Common myeloid progenitor, CD34-positive (primary cell): ENCODE measurements at places on chromosomes 11 and 22.

DNA sequence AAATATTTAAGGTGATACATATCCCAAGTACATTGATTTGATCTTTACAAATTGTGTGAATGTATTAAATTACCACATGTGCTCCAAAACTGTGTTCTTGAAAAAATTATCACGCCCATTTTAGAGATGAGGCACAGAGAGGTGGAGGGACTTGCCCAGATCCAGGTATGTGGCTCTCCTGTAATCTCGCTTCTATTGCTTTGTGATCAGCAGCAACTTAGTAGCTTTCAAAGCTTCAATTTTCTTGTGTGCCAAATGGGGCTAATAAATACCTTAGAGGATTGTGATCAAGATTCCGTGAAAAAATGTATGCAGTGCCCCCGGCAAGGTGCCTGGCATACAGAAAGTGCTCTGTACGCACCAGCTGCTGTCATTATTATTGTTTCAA, 18.0 kb downstream of the PTPRJ start:
- DNase-seq, result no peak

- DNase-seq, result no peak
Observed at GRCh38 chr11:110716361-110716760, 4.1 kb upstream of the ARHGAP20 start.

DNA sequence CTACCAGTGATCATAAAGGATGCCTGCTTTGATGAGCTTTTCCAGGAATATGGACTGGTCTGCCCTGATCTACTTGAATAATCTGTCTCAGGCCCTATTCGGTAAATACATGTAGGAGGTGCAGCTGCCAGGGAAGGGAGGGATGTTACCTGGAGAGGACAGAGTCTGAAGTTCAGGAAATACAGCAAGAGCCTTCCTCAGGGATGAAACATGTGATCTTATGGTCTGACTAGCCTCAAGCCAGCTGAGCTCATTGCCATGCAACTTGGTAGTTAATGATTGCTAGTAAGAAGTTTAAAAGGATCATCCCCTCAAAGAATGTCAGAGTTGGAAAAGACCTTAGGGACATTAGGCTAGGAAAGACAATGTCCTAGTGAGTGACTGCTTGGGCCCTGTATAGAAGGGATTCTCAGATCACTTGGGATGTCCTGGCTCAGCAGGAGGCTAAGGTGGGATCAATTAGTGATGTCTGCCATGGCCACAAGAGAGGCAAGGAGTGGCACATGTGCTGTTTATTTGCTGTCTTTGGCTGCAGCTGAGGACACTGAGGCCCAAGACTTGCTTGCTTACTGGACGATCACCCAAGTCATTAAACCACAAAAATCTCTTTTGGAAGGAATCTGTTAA, 18.5 kb downstream of the PTPRJ start:
- DNase-seq, result no peak

GRCh38 chr11:27416568-27417176, 53.7 kb upstream of the CCDC34 start:
- DNase-seq, result no peak

DNA sequence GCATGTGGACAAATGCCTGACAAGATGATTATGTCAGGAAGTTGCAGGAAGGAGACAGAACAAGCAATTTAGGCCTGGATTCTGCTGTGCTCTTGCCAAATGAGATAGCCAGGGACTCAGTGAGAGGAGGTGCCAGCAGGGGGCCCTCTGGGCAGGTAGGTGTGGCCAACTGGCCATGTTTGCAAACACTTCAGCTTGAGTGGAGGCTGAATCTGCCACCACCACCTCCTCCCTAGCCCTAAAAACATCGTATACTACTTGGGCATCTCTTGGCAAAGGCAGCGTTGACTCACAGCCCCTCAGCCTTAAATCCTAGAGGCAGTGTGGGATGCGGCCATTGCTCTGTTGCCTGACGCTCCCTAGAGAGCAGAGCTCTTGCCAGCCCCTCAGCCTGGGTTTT, 95.1 kb upstream of the PLET1 start:
- DNase-seq, result no peak

DNA sequence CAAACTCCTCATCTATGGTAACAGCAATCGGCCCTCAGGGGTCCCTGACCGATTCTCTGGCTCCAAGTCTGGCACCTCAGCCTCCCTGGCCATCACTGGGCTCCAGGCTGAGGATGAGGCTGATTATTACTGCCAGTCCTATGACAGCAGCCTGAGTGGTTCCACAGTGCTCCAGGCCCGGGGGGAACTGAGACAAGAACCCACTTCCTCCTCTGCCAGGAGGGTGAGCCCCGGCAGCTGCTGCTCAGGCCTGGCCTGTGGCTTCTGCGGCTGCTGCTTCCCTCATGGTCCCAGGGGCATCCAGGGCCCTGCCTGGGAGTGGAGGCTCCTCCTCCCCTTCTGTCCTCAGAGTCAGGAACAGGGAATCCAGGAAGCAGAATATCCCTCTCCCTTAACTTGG, 98.4 kb downstream of the ZNF280B start:
- peak; percentile 77 for DNase-seq

DNA sequence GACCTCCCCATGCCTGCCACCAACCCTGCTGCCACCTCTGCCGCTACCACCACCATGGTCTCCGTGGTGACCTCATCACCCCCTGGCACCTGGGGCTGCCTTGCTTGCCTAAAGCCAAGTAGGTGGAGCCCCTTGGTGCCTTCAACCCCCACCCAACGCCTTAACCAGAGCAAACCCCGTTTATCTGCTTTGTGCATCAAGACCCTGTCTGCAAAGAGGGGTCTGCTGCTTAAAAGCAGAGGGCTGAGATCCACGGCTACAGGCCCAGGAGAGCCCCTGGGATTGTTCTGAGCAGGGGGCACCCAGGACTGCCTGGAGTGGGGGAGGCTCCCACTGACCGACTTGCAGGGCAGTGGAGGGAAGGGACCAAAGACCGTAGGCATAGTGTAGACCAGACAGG, 4.9 kb upstream of the PPIL2 start:
- DNase-seq, result no peak

DNA sequence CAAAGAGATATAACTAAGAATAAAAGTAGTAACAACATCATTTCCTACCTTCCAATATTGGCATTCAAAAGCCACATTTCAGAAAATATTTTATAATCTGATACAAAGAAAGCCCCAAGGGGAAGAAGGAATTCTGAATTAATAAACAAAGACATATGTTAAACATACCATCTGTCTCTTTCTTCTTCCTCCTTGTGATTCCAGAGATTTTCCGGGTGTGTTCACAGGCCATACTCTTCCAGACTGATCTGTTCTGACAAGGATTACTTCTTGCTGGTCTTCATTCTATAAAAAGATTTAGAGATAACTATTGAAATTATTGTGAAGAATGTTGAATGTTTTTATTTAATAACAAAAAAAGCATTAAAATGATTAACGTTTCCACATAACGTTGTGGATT, 65.0 kb downstream of the CWF19L2 start:
- DNase-seq, result no peak

GRCh38 chr11:66488957-66489356, 8.7 kb downstream of the DPP3 start:
- no peak for DNase-seq

DNA sequence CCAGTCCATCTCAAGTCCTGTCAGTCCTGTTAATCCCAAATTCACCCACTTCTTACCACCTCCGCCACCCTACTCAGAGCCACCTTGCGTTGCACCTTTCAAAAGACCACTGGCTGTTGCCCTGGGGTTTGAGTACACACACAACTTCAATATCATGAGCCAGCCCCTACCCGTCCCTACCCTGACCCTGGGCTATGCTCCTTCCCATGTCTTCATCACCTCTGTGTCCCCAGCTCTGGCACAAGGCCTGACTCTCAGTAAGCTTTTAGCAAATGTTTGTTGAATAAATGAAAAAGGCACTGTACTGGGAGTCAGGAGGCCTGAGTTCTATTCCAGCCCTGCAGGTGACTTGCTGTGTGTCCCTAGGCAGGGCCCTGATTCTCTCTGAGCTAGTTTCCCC, 26.5 kb downstream of the OTOG start:
- DNase-seq, result no peak

- no peak for DNase-seq
Observed at GRCh38 chr11:130118636-130119387, 40.8 kb upstream of the ST14 start.

DNA sequence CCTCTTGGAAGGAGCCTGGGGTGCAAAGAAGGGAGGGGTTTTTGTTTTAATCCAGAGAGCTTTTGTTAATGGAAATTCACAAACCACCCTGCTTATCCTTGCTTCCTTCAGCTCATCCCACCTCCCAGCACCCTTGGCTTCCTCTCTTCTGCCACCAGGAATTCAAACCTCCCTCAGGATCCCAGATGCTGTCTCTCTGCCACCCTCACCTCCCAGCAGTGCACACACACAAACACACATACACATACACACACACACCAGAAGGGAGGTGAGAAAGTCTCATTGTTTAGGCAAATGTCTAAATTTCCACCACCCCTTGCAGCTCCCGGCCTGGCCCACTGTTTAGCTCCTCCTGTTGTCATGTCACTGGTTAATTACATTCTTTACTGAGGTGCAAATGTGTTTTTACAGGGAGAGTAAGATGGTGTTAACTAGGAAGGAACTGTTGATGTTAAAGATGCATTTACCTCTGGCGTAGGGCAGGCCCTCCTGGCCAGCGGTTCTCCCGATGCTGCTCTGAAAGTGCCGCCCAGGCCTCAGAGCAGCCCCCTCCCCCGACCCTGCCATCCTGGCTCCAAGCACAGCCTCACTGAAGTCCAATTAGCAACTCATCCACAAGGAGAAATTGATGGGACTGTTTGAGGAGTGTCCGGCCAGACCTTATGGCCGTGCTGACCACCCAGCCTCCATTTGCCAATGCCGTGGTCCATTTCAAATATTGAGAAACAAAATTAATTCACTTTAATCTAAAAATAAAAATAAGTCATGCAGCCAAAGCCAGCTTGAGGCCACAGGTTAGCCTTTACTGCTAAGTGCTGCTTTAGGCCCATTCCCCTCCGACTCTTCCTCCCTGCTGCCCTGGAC, 165.4 kb downstream of the FEZ1 start:
- DNase-seq, result no peak

- peak; percentile 79 for DNase-seq
Observed at GRCh38 chr11:8273287-8273686, 9.6 kb upstream of the LMO1 start.

DNA sequence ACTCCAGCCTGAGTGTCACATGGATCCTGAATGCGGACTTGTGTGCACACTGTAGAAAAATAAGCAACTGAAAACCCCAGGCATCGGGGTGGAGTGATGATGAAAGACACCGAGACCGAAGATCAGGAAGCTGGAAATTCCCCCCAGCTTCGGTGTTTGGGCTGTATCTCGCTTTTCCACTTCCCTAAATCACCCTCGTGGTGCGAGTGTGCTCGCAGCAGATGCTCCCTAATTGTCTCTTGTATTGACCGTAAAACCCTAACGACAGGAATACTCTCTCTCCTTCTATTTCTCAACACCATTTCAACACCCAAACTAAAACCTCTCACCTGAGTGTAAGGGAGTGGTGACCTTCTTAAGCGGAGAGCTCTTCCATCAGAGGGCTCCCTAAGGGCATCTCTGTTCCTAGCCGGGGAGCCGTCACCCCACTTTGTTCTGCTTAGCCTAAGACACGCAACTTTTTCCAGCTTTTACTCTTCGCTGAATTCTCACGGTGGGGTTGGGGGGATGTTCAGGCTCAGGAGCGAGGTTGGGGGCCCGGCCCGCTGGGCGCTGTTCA, 635 bp upstream of the GRK3 start:
- DNase-seq, result peak; percentile 75

- DNase-seq, result no peak
Observed at GRCh38 chr11:134125507-134125906, 56.6 kb downstream of the JAM3 start.

- no peak for DNase-seq
Observed at GRCh38 chr22:44645083-44645482, 56.9 kb upstream of the PRR5 start.

DNA sequence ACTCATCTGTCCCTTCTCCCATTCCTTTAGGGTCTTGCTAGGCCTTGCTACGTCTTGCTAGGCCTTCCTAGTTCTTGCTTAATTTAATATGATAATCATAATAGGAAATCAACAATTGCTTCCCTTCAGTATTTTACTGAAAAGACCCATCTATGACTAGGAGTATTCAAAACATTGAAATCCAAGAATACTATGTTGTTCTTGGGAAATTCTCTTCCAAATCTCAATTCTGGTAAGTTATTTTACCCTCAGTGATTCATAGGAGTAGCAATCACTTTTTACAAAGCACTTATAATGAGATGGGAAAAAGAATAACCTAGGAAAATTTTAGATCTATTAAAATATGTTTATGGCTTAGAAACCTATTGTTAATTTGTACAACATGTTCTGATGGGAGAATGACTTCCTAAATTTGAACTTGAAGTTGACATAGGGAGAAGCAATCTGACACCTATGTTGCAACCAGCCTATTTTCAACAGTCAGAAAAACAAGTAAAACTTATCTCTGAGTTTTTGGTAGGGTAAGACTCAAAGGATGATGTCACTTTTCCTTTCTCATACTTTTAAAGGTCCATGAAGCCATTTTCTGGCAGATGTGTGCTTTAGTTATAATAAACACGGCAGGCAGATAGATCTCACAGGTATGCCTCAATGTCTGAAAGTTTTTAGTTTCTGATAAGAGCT, 29.5 kb upstream of the HIPK3 start:
- peak; percentile 20 for DNase-seq

DNA sequence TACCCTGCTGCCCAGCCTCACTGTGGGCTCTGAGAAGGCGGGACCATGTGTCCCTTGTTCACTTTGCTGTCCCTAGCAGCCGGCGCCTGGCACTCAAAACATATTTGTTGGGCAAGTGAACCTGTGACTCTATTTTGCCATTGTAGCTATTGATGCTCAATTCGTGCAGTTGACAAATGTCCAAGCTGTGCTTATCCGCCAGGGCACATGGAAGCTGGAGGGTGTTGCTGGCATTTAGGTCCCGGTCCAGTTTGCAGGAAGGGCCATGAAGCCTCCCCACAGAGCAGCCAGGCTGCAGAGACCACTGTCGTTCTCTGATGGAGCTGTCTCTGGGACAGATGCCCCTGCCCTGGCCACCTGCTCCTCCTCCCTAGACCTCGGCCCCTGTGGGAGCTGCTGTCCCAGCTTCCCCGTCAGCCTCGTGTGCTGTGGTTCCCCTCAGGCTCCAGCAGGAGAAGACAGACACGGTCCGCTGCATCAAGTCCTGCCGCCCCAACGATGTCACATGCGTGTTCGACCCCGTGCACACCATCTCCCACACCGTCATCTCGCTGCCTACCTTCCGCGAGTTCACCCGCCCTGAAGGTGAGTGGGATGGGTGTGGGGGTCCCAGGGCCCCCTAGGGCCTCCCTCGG, 71.5 kb downstream of the FBLN1 start:
- DNase-seq, result no peak

GRCh38 chr11:30159546-30159945, 71.3 kb upstream of the FSHB start:
- no peak for DNase-seq

- no peak for DNase-seq
Observed at GRCh38 chr11:71083105-71083504, 169.3 kb downstream of the SHANK2 start.

DNA sequence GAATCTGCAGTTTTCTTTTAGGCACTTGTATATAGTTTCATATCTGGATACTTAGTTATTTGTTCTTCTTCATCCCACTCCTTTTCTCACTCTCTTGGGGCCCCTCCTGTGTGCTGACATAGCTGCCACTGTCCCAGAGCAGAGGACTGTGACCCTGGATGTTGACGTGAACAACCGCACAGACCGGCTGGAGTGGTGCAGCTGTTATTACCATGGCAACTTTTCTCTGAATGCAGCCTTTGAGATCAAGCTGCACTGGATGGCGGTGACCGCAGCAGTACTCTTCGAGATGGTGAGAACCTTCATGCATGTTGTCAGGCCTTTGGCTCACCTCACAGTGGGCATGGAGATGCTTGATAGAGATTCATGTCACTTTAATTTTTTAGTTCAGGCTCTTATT, 50.9 kb upstream of the YWHAH start:
- no peak for DNase-seq

- no peak for DNase-seq
Observed at GRCh38 chr11:133386852-133387251, 145.4 kb downstream of the OPCML start.
